ENCODE measurements at places on chromosomes 3 and 15. TPM values are rescaled to one million over a fixed set of nuclear protein-coding genes. Genes with fewer than 3 reads are reported as not detected.

The MESP2 gene
- not detected for total RNA-seq

The GPR62 gene
- total RNA-seq = not detected

The PGBD4 gene
- 2.9 TPM for total RNA-seq

The SERINC4 gene
- total RNA-seq = 0.10 TPM

The CHL1 gene
- not detected for total RNA-seq

The SEC62 gene
- 57.3 TPM for total RNA-seq

The PTPRG gene
- not detected for total RNA-seq

The DZIP3 gene
- 8.7 TPM for total RNA-seq

The ZNF860 gene
- total RNA-seq = 0.13 TPM

The WDR72 gene
- not detected for total RNA-seq

The CASR gene
- not detected for total RNA-seq

The PCLAF gene
- total RNA-seq = 99.1 TPM

The PLCH1 gene
- total RNA-seq = 0.08 TPM

The SCN10A gene
- total RNA-seq = not detected

The PP2D1 gene
- total RNA-seq = not detected

The ARGFX gene
- not detected for total RNA-seq

The PARP15 gene
- total RNA-seq = 11.3 TPM

The CSPG5 gene
- total RNA-seq = 0.52 TPM

The PCSK6 gene
- total RNA-seq = 1.1 TPM

The CHST13 gene
- not detected for total RNA-seq

The ONECUT1 gene
- total RNA-seq = not detected

The P3H2 gene
- total RNA-seq = not detected

The SGO1 gene
- total RNA-seq = 23.3 TPM

The ADGRG7 gene
- not detected for total RNA-seq

The ANKRD63 gene
- total RNA-seq = not detected

The CLDN1 gene
- 0.19 TPM for total RNA-seq

The NOX5 gene
- not detected for total RNA-seq

The CAMK2N2 gene
- total RNA-seq = 0.69 TPM

The RTP4 gene
- total RNA-seq = 1.8 TPM

The FRMD5 gene
- 0.44 TPM for total RNA-seq

The SRGAP3 gene
- total RNA-seq = 0.99 TPM

The MINAR1 gene
- 0.32 TPM for total RNA-seq

The SERPINI2 gene
- total RNA-seq = not detected

The HOMER2 gene
- total RNA-seq = 8.6 TPM

The KBTBD12 gene
- not detected for total RNA-seq

The ITIH4 gene
- 6.1 TPM for total RNA-seq

The KLF15 gene
- 0.42 TPM for total RNA-seq

All from activated CD8-positive, alpha-beta memory T cell treated with anti-CD3 and anti-CD28 coated beads for 36 hours (primary cell).